ENCODE measurements at places on chromosomes 5 and 9. TPM values are rescaled to one million over a fixed set of nuclear protein-coding genes. Genes with fewer than 3 reads are reported as not detected.

TGFBI gene
- 130 TPM for total RNA-seq

HRH2 gene
- total RNA-seq, result 20.0 TPM

ANKDD1B gene
- not detected for total RNA-seq

CDX1 gene
- not detected for total RNA-seq

ZNF454 gene
- 2.2 TPM for total RNA-seq

SLC25A2 gene
- not detected for total RNA-seq

RETREG1 gene
- total RNA-seq, result 145 TPM

PLAA gene
- 25.7 TPM for total RNA-seq

LCP2 gene
- total RNA-seq, result 12.3 TPM

DNA sequence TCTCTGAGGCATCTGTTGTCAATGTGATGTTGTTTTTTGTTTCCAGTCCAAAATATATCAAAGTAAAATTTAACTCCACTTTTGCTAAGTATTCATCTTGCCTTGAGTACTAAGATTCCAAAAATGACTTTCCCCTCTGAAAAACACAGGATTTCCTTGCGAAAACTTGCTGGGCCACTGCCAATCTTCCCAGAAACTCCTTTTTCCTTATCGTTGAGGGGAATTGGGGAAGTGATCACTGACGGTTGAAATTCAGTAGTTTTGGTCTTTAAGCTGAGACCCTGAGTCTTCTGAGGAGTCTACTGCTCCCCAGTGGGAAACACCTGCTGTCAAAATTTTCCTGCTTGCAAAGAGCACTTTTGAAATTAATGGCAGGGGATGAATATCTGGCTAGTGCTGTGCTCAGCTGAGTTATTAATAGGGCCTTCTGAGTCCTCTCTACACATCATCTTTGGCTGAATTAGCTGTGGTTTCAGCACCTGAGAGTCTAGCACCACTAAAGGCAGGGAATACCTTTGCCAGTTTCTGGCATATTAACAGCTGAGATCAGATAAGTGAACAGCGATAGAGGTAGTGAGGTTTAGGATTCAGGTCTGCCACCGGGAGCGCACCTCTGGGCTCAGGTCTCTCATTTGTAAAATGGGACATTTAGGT is 18.0 kb downstream of the TLR4 start:
- no peak for DNase-seq

DNA sequence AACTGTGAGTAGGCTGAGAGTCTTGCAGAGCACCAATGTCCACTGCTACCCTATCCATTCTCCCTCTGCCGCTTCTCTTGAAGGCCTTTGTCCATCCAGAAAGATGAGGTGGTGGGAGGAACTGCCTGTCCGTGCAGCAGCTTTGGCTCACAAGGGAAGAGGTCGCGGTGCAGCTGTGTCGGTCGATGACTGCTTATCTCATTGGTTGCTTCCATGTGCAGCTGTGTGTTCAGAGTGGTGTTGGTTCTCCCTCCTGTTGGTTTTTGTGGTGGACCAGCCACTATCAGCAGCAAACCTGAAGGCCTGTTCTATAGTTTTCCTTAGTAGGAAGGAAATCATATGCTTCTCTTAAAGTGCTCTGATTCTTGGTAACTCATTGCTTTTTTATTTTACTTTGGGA is 40.7 kb downstream of the SPTAN1 start:
- DNase-seq, result no peak

GRCh38 chr9:98455256-98456155 is 200.1 kb upstream of the TBC1D2 start:
- no peak for DNase-seq

DNA sequence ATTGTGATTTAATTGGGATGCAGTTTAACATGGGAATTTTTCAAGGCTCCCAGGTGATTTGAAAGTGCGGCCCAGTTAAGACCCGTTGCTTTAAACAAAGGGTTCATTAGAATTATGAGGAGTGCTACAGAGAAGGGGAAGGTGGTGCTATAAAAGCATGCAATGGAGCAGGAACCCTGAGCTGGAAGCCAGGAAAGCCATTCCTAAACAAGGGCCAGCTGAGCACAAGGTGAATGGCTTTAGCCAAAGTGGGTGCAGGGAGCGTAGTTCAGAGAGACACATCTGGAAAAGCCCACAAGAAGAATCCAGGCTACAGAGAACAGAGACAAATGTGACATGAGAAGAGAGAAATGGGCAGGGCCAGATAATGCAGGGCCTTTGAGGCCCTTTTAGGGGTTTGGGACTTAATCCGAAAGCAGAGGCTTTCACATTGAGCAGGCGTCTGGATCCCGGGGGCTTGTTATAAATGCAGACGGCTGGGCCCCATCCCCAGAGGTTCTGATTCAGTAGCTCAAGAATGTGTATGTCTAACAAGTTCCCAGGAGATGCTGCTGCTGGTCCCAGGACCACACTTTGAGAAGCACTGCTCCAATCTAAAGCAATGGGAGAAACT is 138.1 kb upstream of the WWC1 start:
- DNase-seq, result no peak

- DNase-seq, result no peak
Observed at GRCh38 chr5:141431286-141431685, 979 bp downstream of the PCDHGA12 start.

DNA sequence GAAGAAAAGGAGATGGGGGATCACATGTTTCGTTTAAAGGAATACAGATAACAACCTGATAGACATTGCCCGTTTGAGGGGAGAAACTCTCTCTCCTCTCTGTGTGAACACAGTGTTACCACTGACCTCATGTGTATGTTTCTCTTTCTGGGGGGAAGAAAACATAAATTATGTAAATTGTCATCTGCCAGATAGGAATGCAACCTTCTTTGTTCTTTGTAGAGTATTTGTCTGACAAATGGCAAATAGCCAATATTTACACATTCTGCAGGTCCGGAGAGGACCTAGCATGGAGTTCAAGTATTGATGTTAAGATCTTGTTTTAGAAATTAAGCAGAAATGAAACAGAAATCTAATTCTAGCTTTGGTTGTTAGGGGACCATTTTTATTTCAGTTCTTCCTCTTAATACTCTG is 276.3 kb downstream of the SAXO1 start:
- no peak for DNase-seq

DNA sequence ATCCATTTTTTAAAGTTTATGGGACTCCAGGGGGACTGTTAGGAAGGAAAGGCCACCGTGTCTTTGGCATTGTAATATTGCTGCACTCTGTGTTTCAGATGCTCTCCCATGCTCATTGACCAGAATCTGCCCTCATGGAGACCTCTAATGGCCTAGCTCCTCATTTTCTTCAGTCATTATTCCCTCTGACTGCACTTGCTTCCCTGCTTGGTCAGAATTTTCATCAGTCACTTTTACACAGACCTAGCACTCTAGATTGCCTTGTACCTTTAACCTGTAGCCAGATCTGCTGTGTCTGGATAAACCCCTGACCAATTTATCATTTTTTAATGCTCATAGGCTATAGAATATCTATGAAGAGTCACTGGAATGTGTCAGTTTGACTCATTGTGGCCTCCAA is 155.5 kb upstream of the NUDT12 start:
- DNase-seq, result no peak

DNA sequence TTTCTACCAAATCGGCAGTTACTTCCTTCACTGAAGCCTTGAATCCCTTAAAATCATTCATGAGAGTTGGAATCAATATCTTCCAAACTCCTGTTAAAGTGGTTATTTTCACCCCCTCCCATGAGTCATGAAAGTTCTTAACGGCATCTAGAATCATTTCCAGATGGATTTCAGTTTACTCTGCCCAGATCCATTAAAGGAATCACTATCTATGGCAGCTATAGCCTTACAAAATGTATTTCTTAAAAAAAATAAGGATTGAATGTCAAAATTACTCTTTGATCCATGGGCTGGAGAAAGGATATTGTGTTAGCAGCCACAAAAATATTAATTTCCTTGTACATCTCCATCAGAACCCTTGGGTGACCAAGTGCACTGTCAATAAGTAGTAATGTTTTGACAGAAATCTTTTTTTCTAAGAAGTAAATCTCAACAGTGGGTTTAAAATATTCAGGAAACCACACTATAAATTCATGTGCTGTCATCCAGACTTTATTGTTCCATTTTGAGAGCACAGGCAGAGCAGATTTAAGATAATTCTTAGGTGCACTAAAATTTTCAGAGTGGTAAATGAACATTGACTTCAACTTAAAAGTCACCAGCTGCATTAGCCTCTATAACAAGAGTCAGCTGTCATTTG is 767.7 kb downstream of the DTWD2 start:
- DNase-seq, result no peak

- DNase-seq, result peak; percentile 26
Observed at GRCh38 chr9:85453850-85454249, 287.9 kb downstream of the AGTPBP1 start.

DNA sequence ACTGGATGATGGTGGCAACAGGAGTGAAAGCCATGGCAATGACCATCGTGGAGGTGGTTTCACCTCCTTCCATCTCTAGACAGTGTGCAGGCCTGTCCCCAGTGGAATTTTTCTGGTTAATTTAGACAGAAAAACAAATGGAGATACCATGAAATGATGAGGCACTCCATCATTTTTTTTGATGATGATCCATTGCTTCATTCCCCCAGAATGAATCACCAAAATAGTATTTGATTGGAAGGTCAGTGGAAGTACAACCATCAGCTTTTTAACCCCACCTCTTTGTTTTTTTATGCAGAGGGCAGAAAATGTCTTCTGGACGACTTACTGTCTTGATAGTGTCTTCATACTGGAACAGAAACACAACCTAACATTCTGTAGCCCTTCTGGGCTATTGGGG is 42.6 kb upstream of the ADRA1B start:
- no peak for DNase-seq

- DNase-seq, result no peak
Observed at GRCh38 chr5:106964132-106964531, 706.6 kb downstream of the EFNA5 start.

DNA sequence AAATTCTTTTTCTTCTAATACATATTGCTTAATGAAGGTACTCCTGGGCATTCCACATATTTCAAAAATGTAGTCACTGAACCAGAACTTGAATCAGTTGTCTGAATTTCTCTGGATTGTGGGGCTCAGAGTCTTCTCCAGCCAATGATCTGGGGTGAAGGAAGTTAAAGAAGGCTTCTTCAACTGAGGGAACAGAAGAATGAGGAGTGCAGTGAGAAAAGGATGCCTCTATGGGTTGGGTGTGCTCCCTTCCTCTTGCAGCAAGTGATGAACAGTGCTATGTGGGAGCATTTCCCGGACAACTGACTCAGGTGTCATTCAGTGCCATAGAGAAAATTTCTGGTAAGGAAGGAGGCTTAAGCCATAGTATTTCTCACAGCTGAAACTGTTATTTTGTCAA is 7.9 kb downstream of the LNPEP start:
- no peak for DNase-seq

DNA sequence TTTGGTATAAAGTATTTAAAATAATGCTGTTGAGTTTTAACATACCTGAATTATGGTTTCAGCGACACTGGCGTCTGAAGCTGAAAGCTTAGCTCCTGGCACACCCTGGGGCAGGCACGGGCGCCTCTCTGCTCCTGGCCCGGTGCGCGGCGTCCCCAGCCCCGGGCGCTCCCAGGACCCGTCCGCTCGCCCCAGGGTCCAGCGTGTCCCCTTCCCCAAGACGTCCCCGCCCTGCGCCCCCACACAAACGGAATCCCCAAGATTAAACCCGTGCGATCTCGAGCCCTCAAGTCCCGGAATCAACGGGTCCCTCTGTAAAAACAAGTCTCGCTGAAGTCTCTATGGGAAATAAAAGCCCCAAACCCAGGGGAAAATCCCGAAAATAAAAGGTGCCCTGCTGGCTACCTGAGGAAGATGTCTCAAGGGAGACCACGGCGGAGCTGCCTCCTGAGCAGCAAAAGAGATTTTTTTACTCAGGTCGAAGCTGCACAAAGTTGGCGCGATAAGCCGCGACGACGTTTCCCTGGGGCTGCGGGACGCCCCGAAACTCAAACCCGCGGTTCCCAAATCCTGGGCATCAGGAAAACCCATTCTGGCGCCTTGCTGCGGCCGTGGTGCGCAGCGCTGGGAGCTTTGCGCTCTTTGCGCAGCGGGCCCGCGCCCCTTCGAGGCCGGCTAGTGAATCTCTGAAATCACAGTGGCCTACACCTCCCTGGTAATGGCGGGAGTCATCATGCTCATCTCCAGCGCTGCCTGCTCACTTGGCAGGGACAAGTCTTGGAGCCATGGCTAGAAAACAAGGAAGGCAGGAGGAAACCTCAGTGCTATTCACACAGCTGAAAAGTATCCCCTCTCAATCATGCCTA is 6.3 kb upstream of the IFNA8 start:
- DNase-seq, result no peak

DNA sequence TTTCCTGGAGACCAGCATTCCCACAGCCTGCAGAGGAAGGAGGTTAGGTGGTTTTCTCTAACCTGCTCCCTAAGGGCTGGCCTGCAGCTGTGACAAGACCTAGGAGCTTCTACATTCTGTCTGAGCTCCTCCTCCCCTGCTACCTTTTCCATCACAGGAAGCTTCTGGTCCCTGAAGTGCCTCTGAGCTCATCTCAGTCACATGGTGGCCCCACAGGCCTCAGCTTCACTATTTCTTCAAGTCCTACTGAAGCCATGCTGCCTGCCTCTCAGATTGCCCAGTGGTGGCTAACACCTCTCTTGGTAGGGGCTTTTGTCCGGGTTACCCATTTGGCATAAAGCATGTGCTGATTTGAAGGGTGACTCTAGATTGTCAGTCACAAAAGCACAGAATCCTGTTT is 259.4 kb downstream of the CRB2 start:
- DNase-seq, result no peak

- no peak for DNase-seq
Observed at GRCh38 chr5:27083449-27084415, 45.3 kb upstream of the CDH9 start.

GRCh38 chr9:135503371-135504261 is 3.1 kb downstream of the MRPS2 start:
- no peak for DNase-seq

GRCh38 chr9:100106616-100107015 is 7.6 kb downstream of the INVS start:
- DNase-seq, result no peak

DNA sequence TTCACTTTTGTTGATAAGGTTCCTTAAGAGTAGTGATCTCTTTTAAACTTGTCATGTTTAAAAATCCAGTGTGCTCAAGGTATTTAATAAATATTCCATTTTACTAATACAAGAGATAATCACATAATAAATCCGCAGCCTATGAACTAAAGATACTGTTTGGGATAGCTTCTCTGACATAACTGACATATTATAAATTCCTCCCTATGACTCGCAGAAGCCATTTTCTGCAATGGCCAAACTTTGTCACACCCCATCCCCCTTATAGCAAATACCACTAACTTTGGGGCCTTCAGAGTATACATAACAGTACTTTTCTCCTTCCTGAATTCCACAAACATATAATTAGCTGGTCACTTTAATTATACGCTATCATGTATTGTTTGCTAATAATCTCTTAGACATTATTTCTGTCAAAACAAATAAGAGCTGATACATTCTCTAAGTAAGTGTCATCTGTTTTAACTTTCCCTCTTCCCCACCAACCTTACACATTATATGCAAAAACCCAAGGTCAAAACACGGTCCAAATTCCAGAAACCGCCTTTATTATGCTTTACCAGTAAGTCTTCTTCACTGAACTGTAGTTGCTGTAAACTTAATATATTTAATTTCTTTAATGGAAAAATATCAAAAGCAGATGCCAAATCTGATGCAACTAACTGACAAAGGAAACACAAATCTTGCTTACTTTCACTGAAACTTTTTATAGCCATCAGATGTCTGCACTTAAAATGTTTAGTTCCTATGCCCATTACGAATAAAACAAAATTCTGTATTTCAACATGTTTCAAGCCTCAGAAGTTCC is 971 bp downstream of the TMEM267 start:
- no peak for DNase-seq

- DNase-seq, result no peak
Observed at GRCh38 chr5:107121793-107122519, 548.8 kb downstream of the EFNA5 start.
